ENCODE measurements at places on chromosomes 12 and 14.

DNA sequence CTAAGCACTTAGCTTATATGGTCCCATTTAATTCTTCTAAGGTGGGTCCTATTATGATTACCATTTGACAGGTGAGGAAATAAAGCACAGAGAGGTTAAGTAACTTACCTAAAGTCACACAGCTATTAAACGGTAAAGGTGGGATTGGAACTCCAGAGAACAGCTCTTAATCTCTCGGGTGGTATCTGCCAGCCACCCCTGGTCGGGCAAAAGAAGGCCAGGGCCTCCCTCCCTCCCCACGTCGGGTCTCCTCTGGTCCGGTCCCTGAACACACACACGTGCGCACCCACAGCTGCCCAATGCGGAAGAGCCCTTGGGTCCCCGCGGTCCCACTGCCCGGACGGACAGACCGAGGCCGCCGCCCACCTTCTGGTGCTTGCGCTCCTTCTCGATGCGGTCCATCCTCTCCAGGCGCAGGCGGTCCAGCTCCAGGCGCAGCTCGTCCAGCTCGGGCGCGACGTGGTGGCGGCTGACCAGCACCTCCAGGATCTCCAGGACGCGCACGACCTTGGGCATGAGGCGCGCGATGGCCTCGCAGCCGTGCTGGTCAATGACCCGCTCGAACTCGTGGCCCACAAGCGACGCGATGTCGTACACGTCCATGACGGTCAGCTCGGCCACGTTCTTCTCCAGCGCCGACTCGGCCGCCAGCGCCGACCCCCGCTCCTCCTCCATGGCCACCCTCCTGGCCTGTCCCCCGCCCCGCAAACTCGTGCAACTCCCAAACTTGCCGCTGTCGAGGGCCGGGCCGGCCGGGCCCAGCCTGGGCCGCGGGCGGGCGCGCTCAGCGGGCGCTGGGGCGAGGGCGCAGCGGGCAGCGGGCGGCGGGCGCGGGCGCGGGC lies 490 bp downstream of the RILPL1 start:
- DNase-seq, result no peak

- peak; percentile 27 for DNase-seq
Observed at GRCh38 chr12:132638541-132639408, 20.2 kb downstream of the P2RX2 start.

DNA sequence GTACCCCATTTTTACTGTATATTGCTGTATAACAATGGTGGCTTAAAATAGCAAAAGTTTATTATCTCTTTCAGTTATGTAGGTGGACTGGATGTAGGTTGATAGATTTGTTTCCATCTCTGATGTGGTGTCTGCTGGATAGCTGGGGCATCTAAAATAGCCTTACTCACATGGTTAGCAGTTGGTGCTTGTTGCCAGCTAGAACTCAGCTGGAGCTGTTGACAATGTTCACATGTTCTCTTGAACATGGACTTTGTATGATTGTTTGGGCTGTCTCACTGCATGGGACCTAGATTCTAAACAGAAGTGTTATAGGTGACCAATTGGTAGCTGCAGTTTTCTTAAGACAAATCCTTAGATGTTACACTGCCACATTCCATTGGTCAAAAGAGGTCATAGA lies 126.9 kb downstream of the GPHN start:
- DNase-seq, result no peak

- DNase-seq, result no peak
Observed at GRCh38 chr14:55718551-55718950, 138.5 kb downstream of the KTN1 start.

DNA sequence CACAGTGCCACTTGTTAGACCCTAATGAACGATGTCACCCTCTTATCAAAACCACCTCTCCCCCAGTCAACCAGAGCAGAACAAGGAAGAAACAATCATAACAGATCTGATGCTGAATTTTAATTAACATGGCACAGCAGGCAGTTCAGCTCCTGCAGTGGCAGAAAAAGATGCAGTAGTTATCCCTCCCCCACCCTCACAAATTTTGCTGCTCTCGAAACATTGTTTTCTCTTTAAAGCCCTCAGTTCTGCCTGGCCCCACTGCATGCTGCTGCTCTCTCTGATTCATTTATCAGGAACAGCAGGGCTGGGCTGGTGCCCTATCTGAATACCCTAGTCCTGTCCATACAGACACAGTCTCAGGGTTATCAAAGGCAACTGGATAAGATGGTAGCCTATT lies 12.2 kb downstream of the CCDC175 start:
- no peak for DNase-seq

- no peak for DNase-seq
Observed at GRCh38 chr12:83089575-83089974, 402.9 kb downstream of the TMTC2 start.

GRCh38 chr12:118356809-118357256 lies 15.9 kb downstream of the TAOK3 start:
- no peak for DNase-seq

GRCh38 chr14:64995291-64995690 lies 8.6 kb downstream of the FNTB start:
- DNase-seq, result no peak

DNA sequence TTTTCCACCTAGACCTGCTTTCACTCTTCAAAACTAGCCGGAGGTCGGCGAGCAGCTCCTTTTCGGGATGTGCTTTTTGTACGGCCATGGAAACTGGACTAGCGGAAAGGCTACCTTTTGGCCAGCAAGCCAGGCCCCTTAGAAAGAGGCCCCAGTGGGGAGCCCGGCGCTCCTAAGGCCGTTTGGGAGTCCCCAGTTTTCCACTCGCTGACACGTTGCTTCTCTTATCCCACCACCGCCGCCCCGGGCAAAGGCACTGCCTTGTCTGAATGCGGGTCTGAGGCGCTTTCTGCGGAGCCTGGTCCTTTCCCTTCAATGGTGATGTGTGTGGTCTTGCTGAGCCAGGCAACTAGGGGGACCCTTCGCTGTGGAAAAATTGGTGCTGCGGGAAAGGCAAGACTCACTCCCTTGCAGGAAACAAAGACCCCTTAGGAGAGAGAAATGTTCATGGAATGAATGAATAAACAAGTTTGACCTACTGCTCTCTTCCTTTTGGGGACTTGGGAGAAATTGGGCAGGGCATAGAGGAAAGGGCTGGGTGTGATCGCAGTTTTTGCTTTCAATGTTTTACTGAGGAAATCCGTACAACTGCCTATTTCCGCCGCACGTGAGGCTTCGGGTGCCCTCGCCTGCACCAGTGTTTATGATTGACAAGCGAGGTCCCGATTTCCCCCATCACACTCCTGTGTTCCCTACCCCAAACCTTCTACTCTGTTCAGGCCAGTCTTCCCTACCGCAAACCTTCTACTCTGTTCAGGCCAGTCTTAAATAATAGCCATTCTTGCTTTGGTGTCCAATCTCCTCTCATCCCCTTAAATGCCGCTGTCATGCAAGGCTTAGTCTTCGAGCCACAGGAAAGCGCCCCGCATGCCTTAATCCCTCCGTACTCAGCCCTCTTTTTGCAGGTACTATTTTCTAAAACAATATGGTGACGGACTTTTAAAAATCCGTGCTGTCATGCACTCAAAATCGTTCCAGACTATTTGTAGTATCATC lies 1.0 kb upstream of the SLC38A2 start:
- DNase-seq, result no peak

DNA sequence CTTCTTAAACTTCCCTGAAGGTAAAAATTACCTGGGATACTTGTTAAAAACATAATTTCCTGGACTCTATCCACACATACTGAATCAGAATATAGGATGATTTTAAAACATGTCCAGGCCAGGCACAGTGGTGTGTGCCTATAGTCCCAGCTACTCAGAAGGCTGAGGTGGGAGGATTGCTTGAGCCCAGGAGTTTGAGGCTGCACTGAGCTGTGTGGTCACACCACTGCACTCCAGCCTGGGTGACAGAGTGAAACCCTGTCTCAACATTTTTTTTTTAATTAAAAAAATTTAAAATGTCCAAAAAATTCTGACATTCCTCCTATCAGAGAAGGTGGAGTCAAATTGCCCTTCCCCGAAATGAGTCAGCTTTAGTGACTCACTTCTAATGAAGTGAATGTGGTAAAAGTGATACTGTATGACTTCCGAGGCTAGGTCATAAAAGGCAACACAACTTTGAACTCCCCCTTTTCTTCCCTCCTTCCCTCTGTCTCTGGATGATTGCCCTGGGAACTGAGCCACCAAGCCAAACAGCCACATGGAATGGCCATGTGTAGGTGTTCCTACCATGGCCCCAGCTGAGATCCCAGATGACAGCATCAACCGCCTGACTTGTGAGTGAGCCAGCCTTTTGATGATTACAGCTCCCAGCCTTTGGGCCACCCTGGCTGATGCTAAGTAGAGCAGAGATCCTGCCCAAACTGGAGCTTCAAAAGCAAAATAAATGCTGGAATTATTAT lies 36.3 kb downstream of the LIMA1 start:
- DNase-seq, result peak; percentile 90

- DNase-seq, result no peak
Observed at GRCh38 chr12:65168681-65169319, 583 bp upstream of the LEMD3 start.

GRCh38 chr14:21257394-21257909 lies 11.8 kb downstream of the HNRNPC start:
- DNase-seq, result no peak

- DNase-seq, result no peak
Observed at GRCh38 chr14:63993992-63994391, 141.2 kb downstream of the SYNE2 start.

DNA sequence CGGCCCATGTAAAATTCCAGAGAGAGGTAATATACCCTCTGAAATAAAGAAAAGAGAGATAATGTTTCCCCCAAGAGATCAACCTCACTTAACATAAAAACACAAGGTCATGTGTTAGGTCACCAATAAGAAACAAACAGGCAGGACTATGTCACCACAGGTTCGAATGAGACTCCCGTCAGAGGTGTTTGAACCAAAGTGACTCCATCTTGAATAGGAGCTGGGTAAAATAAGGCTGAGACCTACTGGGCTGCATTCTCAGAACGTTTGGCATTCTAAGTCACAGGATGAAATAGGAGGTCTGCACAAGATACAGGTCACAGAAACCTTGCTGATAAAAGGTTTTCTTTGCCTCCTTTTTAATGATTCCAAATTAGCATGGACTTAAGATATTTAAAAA lies 6.5 kb downstream of the PYGL start:
- DNase-seq, result no peak

DNA sequence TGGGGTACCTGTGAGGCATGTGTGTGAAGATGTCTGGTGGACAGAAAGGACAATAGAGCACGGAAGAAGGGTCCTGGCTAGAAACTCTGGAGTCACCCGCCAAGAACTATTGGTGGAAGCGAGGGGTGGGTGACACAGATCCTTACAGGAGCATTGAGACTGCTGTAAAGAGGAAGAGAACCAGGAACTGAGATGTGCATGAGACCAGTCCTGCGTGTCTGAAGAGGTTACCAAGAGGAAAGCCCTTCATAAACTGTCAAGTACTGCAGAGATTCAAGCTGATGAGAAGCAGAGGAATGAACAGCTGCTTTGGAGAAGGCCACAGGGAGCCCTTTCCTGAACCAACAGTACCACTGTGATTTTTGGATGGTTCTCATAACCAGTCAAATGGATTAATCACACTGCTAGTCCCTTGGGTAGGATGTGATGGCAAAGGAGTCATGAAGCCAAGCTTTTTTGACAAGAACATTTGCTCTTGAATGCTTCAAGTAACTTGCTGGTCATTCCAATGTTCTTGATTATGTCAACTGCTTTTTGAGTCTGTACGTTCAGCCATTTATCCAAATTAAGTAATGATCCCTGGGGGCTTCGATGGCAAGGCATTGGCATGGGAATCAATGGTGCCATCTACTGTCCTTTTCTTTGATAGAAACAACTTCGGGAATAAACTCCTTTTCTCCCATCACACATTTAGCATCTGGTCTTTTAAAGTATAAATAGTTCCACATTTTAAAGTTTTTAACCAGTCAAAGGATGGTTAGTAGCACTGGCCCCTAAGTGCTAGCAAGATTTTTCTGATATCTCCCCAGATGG lies 42.9 kb downstream of the GPR135 start:
- DNase-seq, result no peak

DNA sequence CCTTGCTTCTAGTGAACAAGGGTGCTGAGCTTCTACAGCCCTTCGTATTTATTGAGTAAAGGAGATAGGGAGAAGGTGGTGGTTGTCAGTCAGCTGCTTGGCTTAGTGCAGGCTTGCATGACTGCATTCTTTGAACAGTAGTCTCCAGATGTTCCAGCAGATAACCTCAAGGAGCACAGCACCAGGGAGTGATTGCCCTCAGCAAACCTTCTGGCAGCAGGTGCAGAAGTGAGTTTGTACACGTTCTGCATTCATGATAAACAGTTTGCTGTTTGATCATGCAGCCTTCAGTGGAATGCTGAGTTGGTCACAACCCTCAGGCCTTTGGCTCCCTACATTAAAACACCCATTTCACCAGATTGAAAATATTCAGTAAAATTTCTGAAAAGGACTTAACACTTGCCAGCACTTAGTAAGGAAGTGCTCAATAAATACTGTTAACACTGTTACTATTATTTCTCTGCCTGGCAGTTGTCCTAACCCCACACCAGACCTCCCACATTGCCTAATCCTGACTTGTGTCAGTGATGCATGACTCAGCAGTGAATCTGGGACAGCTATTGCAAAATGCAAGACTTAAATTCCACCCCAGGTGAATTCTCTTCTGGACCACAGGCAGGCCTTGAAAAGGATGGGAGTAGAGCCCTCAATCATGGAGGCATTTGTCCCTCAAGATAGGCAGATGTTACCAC lies 18.9 kb upstream of the CARMIL3 start:
- no peak for DNase-seq

DNA sequence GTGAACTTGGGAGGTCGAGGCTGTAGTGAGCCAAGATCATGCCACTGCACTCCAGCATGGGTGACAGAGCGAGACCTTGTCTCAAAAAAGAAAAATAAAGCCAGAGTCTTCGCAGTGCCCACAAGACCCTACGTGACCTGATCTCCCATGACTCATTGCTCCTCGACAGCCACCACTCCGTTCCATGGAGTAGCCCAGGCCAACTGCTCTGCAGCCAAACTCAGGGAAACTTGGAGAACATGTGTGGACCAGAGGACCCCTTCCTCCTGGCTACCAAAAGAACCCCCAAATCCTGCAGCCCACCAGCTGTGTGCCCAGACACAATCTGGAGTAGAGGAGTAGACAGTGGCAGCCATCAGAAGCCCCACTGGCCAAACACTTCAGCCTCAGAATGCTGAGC lies 32.1 kb upstream of the PPP2R5C start:
- DNase-seq, result no peak

GRCh38 chr12:30926243-30927221 lies at the start of gene TSPAN11:
TSPAN11 (plus strand) TSS chr12:30926748; CDS start chr12:30953992, 27,244 bp downstream.
- DNase-seq, result peak; percentile 34

- no peak for DNase-seq
Observed at GRCh38 chr12:6074427-6074826, 50.0 kb downstream of the VWF start.

DNA sequence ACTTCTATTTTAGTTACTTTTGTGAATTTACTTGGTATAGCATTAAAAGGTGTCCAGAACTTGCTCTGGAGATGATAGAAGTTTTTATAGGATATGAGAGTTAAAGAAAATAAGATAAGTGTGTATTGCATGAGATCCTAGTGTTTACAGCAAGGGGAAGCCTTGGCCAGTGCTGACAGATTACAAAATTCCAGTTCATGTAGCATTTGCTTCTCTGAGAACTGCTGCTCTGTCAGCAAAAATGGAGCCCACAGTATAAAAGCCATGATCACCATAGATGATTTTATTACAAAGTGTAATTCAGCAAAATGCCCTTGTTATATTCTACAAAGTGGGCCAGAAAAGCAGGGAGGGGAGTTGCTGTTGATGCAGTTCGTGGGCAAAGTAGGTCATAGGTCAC lies 40.0 kb upstream of the ATF1 start:
- DNase-seq, result no peak

Measured in retinal pigment epithelial cell (primary cell).